Stimulated activated CD4-positive, alpha-beta T cell treated with anti-CD3 and anti-CD28 coated beads, Interleukin-12 subunit alpha, Interleukin-12 subunit beta, amount 100 ng/mL, for 24 hours (primary cell): ENCODE measurements at places on chromosomes 13 and 19.

DNA sequence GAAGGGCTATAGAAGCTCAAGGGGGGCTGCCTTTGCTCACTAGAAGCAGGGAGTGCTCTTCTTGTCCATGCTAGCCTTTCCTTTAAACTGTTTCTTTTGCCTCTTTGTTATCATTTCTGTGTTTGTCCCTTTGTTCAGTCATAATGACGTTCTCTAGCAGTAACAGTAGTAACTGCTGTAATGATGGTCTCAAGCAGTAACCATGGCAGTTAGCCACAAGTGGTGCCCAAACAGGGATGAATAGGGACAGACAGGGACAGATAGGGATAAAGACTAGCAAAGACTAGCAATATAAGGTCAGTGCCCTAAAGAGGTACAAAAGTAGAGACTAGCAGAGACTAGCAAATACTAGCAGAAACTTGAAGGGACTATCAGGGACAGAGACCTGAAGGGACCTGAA, 869.0 kb upstream of the PRR20A start:
- DNase-seq = no peak

DNA sequence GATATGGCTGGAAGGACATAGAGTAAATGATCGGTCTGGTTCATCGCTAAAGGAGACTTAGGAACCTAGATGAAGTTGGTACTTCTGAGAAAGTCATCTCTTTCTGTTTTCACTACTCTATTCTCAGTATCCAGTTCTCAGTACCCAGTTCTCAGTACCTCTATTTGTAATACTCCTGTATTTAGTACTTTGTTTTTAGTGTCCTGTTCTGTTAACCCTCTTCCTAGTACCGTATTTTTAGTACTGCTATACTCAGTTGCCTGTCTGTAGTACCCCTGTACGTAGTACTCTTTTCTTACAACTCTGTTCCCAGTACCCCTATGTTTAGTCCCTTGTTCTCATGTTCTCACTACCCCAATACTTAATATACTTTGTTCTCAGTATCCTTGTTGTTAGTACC, 1.2 kb downstream of the RFXAP start:
- DNase-seq = no peak

GRCh38 chr13:113857531-113858195, 6.2 kb downstream of the GAS6 start:
- no peak for DNase-seq

GRCh38 chr13:40992678-40993518, 26.2 kb downstream of the ELF1 start:
- DNase-seq = no peak

DNA sequence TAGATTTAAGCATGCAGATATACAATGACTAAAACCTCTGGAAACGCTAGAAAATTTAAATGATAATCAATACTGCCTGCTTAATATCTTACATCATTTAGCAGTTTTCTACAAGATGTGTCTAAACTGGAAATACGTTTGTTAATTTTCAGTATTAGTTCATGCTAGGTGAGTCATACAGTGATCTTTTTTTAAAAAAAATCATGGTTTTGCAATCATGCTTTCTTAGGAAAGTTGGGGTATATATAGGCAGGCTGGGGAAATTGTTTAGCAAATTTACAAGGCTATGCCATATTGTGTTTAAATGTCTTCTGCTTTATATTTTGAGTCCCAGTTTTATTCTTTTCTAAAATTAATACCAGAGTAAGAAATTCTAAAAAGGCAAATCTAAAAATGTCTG, 245.4 kb upstream of the SPRY2 start:
- DNase-seq = no peak

DNA sequence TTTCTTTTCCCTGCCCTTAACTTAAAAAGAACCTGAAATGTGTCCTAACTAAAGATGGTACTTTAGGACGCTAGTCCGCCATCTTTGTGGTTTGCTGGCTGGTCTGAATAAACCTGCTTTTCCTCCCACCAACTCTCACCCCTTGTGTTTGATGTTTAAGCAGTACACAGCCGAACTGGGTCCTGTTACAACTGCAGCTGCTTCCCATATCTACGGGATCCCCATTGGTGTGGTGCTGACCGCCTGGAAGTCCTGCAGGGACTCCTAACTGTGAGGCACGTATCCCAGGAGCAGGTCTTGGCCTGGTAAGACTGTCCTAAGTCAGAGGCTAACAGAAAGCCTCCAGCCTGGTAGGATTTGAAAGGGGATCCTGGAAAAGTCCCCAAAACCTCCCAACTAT, 40.9 kb upstream of the VSTM2B start:
- DNase-seq = no peak

DNA sequence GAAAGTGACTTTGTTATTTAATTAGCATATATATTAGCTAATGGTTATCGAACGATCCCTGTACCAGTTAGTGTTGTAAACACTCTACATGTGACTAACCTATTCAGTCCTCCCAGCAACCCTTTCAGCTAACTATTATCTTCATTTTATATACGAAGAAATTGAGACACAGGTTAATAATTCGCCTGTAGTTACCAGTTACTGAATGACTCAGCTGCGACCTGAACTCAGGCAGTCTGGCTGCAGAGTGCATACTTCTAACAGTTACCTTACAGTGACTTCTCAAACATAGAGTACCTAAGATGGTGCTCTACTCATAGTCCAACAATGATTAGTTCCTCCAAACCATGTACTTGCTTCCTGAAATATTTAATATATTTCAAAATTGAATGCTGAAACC, 117.7 kb downstream of the FNDC3A start:
- no peak for DNase-seq

DNA sequence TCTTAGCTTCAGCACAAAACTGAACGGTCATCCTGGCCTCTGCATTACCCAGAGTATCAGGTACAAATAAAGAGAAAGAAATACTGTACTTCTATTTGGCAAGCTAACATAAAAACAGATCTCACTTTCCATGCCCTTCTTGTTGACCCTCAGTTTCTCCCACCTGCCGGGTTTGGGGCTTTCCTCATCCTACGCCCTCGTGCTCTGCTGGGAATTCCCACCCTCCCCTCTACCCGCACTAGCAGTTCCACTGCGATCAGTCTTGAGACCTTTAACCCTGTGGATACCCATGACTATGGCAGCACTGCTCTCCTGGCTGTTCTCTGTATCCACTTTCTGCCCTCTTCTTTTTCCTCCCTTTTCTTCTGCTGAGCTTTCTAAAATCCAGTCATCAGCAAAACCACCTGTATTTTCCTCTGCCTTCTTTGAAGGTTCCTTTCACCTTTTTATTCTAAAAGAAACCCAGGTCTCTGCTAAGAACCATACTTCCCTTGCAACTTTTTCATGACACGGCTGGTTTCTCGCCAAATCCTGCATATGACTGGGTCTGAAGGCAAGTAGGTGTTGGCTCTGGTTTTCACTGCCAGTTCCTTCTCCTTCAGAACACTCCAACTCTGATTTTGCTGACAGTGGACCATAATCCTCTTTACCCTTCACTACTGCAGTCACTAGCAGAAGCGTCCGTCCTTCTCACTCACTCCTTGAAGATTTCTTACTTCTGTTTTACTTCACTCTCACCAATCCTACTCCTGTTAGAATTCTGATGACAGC, 99.4 kb downstream of the MIPEP start:
- no peak for DNase-seq

GRCh38 chr19:45291834-45292233, 30.8 kb downstream of the CKM start:
- no peak for DNase-seq

GRCh38 chr19:11506101-11506555, 489 bp upstream of the ZNF653 start:
- peak; percentile 23 for DNase-seq

GRCh38 chr13:33070713-33071112, 54.5 kb downstream of the KL start:
- DNase-seq = no peak

DNA sequence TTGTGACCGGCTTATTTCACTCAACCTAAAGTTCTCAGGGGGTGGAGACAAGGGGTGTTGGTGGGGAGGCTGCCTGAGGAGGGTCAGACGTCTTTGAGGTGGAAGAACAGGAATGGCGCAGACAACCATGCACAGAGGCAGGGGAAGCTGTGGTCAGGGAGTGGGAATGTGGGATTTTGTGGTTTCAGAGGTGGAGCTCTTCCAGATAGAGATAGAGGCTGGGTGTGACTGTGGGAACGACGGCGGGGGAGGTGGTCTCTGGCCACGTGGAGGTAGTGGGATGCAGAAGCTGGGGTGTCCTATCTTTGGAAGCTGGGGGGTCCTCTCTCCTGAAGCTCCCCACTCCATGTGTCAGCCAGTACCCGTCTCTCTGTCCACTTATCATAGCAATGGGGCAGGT, 7.8 kb upstream of the KLK14 start:
- DNase-seq = no peak

DNA sequence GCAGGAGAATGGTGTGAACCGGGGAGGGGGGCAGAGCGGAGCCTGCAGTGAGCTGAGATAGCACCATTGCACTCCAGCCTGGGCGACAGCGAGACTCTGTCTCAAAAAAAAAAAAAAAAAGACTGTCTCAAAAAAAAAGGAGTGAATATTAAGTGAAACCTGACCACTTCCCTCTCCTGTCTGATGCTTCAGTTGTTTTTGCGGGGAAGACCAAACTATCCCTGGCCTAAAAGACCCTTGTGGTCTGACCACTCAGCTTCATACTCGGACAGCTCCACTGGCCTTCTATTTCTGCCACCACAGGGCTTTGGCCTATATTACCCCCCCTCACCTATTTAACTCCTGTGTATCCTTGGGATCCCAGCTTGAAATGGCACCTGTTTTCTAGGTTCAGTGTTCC, 2.3 kb downstream of the CLASRP start:
- no peak for DNase-seq

DNA sequence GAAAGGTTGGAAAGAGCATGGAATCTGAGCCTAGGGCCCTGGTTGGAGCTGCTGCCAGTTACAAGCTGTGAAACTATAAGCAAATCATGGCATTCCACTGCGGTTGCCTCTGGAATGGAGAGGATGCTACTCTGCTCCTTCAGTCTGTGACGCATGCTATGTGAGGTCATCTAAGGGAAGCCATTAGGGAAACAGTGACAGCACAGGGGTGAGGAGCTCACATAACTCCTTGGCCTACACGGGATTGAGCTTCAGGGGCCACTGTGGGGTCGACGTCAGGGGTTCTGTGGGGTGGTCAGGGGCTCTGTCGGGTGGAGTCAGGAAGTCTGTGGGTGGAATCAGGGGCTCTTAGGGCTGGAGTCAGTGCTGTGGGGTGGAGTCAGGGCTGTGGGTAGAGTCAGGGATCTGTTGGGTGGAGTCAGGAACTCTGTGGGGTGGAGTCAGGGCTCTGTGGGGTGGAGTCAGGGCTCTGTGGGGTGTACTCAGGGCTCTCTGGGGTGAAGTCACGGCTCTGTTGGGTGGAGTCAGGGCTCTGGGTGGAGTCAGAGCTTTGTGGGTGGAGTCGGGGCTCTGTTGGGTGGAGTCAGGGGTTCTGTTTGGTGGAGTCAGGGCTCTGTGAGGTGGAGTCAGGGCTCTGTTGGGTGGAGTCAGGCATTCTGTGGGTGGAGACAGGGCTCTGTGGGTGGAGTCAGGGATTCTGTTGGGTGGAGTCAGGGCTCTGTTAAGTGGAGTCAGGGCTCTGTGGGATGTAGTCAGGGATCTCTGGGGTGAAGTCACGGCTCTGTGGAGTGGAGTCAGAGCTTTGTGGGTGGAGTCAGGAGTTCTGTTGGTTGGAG, 35.8 kb upstream of the MEDAG start:
- DNase-seq = peak; percentile 14

DNA sequence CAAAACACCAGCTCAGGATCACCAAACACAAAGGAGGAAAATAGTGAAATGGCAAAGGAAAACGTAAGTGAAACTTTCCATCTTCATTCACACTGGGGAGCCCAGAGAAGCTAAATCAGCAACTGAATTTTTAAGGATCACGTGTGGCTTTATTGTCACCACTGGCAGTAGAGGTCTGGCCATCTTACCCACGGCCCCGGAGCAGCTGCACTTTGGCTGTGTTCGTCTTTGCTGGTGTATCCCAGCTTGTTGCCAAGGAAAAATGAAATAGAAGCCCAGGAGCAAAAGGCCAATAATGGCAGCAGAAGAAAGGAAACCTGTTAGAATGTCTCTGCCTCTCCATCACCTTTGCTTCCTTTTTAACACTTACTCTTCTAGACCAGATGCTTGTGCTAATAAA, 274.7 kb downstream of the FOXO1 start:
- no peak for DNase-seq

- no peak for DNase-seq
These were observed 98.2 kb upstream of the MRI1 start for GRCh38 chr19:13666165-13666564.

- no peak for DNase-seq
These were observed at the start of gene KHSRP for GRCh38 chr19:6424195-6424938. KHSRP (minus strand) TSS chr19:6424811; CDS start chr19:6424701, 110 bp downstream.

DNA sequence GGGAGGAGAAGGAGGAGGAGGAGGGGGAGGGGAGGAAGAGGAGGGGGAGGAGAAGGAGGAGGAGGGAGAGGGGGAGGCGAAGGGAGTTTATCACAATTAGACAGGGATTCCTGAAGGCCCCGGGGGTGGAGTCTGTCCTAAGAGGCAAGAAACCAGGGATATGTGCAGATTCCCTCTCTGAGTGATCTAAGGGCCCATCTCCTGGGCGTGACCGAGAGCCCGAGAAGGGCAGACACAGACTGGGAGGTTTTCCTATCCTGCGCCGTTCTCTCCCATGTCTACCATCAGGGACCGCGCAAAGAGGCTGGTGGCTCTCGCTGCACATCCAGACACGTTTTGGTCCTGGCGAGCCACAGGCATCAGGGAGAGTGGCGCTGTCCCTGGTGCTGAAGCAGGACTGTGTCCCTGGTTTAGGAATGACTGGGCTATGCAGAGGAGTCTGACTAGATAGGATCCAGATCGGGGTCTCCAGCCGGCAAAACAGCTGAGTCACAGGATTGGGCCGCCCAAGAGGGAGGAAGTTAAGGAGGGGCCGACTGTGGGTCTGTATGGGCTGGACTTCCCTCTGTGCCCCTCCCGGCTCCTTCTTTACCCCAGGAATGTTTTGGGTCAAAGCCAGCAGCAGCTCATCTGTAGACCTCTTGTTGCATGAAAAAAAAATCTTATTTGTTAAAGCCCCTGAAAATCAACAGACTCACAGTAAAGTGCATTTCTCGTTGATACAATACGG, 17.9 kb upstream of the ZNF175 start:
- peak; percentile 50 for DNase-seq

- DNase-seq = no peak
These were observed 39.4 kb upstream of the RAP2A start for GRCh38 chr13:97394542-97394941.

DNA sequence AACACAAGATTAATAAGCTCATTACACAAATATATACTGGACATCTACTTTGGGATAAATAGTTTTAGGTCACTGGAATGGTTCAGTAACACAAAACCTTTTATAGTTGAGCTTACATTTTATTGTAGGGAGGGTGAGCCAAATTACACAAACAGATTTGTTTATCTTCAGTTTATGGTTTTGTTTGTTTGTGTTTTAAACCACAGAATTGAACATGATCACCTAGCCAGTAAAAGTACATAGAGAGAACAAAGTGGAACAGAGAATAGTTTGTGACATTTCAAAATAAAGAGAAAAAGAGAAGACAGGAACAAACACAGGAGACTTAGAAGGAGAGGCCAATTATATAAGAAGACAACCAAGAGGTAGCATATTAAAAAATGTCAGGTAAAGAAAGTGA, 1930.2 kb upstream of the PCDH20 start:
- DNase-seq = no peak
